A549 (cell line): ENCODE measurements at places on chromosomes 2 and 18. TPM values are rescaled to one million over a fixed set of nuclear protein-coding genes. Genes with fewer than 3 reads are reported as not detected.

GRCh38 chr2:28589746-28590463 is 94.0 kb downstream of the PLB1 start:
- DNase-seq: no peak

Gene RGPD4
- 0.01 to 0.03 TPM (median 0.01 TPM) in 3 replicates for polyA plus RNA-seq

- DNase-seq: no peak
Measured at GRCh38 chr2:220065581-220065980, 438.2 kb downstream of the SLC4A3 start.

GRCh38 chr2:196962325-196962724 is 35.8 kb upstream of the PGAP1 start:
- DNase-seq: no peak

DNA sequence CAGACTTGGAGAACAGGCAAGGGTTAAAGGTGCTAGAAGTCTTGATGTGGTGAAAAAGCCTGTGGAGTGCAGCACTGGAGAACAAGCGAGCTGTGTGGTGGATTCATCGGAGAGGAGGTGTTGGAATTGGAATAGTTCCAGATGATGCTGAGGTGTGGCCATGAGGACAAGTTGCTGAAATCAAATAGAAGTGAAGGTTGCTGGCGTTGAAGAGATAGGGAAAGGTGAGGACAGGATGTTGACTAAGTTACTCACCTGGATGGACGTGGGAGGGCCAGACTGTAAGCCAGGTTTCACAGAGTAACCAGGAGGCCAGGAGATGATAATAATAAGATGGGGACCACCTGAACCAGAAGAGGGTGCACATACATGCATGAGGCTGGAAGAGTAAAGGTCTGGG is 173.4 kb downstream of the DIS3L2 start:
- no peak for DNase-seq

DNA sequence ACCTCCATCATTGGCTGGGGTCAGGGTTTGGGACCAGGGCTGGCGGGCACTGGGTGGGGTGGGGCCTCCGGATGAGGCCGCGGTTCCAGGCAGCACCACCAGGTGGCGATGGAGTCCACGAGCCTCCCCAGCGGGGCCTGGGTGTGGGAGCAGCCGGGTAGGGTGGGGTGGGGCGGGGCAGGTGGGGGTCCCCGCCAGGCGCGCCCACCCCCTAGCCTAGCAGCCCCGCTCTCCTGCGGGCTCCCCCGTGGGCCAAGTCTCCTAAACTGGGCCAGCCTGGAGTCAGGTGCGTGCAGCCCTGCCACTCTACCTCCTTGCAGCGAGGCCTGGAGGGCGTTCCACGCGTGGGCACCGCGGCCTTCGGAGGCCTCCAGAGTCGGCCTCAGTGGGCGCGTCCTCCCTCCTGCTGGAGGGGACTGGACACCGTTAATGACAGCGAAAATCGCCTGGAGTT is 187.5 kb downstream of the TWIST2 start:
- DNase-seq: no peak

- DNase-seq: no peak
Measured at GRCh38 chr2:42085706-42086487, 38.1 kb downstream of the PKDCC start.

Gene CCDC102B
- 0.58 to 1.4 TPM (median 1.2 TPM) in 3 replicates for polyA plus RNA-seq

DNA sequence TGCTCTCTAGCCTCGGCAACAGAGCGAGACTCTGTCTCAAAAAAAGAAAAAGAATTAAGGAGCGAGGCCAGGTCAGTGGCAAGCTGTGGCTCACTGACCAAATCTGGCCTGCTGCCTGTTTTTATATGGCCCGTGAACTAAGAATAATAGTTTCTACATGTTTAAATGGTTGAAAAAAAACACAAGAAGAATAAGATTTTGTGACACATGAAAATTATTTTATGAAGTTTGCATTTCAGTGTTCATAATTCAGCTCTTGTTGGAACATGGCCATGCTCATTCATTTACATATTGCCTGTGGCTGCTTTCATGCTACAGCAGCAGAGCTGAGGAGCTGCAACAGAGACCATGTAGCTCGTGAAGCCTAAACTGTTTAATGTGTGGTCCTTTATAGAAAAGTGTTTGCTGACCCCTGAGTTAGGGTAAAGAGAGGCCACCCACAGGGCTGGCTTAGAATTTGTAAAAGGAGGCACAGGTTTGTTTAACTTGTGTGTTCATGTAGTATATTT is 59.5 kb downstream of the MFSD6 start:
- DNase-seq: no peak

Gene SP100
- 22.4 to 25.5 TPM (median 23.7 TPM) in 3 replicates for polyA plus RNA-seq

GRCh38 chr2:49342156-49342555 is 187.8 kb upstream of the FSHR start:
- no peak for DNase-seq

Gene RND3
- 56.8 to 62.0 TPM (median 61.7 TPM) in 3 replicates for polyA plus RNA-seq

GRCh38 chr18:7452331-7452730 is 114.8 kb upstream of the PTPRM start:
- DNase-seq: peak; percentile 50

Gene SPDYA
- polyA plus RNA-seq: 0.14 to 0.34 TPM (median 0.24 TPM) in 3 replicates

Gene CXCR1
- not detected in 3 replicates for polyA plus RNA-seq

- peak; percentile 12 for DNase-seq
Measured at GRCh38 chr2:186486651-186487647, 889 bp downstream of the ZC3H15 start.

DNA sequence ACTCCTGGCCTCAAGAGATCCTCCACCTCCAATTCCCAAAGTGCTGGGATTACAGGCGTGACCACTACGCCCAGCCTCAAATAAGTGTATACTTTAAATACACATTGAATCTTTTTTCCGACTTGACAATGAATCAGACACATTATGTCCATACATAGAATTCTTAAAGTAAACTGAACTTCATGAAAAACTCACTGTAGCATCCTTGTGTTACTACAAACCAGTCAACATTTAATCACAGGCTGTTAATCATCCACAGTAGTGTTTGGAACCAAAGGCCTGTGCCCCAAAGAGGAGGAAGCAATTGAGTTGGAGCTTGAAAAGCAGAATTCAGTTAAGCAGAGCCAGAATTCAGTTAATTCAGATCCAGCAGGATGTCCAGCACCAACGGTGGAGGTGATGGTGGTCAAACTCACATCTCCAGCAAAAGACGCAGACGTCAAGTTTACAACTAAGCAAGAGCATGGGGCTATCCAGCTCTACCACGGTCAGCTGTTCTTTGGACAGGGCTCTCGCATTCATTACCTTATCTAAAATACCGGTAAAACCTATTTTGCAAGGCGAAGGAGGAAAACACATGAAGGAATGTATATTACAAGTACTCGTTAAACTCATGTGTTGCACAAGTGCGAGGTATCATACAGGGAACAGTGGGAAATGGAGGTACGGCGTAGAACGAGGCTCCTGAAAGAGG is 1.2 kb downstream of the SLC39A6 start:
- peak; percentile 1 for DNase-seq

Gene INHBB
- polyA plus RNA-seq: 7.2 to 9.3 TPM (median 9.2 TPM) in 3 replicates

DNA sequence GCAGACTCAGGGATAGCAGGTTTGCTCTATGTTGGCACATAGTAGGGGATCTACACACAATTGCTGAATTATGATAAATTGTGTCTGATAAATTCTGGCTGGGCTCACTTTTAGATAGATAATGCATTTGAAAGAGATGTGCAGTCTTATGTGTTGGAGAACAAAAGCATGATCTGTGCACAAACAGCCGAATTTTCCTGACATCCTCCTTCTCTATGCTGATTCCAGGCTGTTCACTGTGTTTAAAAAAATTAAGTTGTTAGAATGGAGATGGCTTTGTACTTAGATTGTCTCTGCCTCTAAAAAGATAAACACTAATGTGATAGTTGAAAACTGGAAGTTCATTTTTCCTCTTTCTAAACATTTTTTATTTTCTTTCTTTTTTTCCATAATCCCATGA is 2.1 kb downstream of the CERS6 start:
- no peak for DNase-seq

DNA sequence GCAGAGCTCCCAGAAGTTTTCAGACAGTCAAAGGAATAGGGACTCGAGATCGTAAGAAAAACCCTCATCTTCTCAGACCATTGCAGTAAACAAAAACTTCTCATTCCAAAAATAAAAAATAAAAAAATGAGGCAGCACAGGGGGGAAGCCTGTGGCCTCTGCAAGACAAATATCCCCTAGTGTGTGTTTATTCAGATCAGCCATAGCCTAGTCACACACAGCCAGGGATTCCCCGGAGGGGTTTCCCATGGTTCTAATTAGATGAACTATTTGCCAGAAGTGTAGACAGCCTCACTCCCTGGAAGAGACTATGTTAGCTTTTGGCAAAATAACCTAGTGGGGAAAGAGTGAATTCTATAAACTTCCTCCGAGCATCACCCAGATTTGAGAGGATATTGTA is 122.9 kb upstream of the KLF7 start:
- DNase-seq: no peak

Gene NCKAP5
- 2.9 to 4.1 TPM (median 3.8 TPM) in 3 replicates for polyA plus RNA-seq

Gene RPS27A
- polyA plus RNA-seq: 2,882 to 3,129 TPM (median 3,110 TPM) in 3 replicates

Gene UNC80
- polyA plus RNA-seq: not detected in 3 replicates

GRCh38 chr2:119260646-119261492 is 37.2 kb downstream of the STEAP3 start:
- DNase-seq: no peak

DNA sequence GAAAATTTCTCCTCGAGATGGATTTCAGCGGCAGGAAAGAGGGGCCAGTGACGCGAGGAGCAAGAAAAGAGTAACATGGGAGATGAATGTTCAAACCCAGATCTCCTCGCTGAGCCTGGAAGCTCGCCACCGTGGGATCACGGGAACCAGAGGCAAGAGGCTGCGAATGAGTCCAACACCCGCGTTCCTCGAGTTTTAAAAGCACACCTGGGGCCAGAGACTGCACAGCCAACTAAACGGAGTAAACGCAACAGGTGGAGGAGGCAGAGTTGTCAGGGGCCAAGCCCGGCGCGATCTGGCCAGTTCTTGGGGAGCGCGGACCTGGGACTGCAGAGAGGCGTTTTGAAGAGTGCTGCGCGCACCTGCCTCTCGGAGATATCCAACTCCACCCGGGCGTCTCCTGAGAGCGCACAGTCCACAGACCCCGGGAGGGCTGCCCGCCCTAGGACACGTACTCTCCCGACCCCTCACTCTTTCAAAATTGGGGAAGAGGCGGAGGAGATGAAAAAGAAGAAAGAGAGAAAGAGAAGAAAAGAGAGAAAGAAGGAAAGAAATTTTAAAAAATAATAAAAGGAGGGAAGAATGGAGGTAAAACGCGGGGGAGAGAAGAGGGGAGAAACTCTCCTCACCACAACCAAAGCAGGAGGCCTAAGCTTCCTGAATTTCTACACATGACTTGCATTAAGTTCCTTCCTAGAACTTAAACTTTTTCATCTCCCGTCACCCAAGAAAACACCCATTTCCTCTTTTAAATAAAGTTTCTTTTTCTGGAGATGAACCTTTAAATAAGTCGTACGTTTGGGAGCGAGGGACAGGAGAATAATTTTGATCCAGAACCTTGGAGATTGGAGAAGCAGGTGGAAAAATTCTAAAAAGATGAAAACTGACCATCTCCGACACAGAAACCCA is 5.3 kb upstream of the PAX3 start:
- no peak for DNase-seq

GRCh38 chr2:143988082-143988481 is 531.8 kb downstream of the ZEB2 start:
- no peak for DNase-seq

Gene PRKAG3
- polyA plus RNA-seq: not detected in 3 replicates

- DNase-seq: no peak
Measured at GRCh38 chr18:56207989-56208388, 430.4 kb downstream of the TXNL1 start.

Gene FBXO41
- 5.0 to 7.0 TPM (median 6.4 TPM) in 3 replicates for polyA plus RNA-seq

GRCh38 chr2:30792521-30792920 is 14.7 kb downstream of the CAPN13 start:
- no peak for DNase-seq

DNA sequence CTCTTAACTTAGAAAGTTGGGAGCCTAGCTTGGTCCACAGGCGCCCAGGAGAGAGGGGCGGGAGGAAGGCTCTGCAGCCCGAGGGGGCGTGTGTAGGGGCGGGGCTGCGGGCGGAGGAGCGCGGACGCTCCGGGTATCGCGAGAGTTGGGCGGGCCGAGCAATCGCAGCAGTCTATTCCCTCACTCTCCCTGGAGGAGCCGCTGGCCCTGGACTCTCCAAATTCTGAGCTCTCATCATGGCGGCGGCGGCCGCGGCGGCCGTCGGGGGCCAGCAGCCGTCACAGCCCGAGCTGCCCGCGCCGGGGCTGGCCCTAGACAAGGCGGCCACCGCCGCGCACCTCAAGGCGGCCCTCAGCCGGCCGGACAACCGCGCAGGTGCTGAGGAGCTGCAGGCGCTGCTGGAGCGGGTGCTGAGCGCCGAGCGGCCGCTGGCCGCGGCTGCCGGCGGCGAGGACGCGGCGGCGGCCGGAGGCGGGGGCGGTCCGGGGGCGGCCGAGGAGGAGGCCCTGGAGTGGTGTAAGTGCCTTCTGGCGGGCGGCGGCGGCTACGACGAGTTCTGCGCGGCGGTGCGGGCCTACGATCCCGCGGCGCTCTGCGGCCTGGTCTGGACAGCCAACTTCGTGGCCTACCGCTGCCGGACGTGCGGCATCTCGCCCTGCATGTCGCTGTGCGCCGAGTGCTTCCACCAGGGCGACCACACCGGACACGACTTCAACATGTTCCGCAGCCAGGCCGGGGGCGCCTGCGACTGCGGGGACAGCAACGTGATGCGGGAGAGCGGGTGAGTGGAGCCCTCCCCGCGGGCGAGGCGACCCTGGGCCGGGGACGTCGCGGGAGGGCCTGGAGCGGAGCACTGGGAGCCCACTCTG is at the start of gene UBR3:
UBR3 (plus strand) TSS at position 183 of the 869 bp plus-strand sequence; CDS start at position 237, 54 bp downstream.
- peak; percentile 91 for DNase-seq

DNA sequence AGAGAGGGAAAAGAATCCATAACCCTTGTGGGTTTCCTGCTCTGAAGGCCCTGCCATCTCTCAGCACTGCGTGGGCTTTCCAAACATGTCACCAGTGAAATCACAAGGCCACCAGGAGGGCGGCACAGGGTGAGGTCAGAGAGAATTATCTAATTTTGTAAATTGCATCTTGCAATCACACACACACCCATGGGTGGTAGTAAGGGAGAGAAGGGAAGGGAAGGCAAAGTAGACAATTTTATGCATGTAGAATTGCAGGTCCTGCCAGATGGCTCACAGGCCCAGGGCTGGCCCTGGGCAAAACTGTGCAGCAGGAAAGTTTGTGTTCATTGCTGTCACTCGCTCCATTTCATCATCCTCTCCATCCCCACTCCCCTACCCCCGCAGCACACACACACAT is 21.0 kb upstream of the ZBTB7C start:
- DNase-seq: no peak

DNA sequence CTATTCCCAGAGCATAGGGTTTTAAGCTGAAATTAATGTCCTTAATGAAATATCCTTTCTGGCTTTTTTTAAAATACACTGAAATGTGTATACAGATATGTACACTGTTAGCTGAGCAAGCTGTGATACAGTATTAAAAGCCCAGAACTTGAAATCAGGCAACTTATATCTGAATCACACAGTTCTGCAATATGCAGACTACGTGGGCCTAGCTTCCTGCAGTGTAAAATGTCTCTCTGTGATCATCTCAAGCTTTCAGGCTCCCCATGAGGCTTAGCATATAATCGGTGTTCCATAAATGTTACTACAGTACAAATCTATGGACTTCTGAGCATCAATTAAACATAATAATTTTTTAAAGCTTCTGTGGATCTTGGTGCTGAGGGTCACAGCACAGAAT is 8.2 kb downstream of the FBXO15 start:
- DNase-seq: no peak

GRCh38 chr2:156437272-156437930 is 1.2 kb downstream of the GPD2 start:
- peak; percentile 24 for DNase-seq

Gene NT5C1B
- not detected in 3 replicates for polyA plus RNA-seq
